ENCODE measurements at places on chromosomes 5 and 9.

- peak; percentile 59 for DNase-seq
These were observed 31.3 kb downstream of the USP20 start for GRCh38 chr9:129866394-129867135.

DNA sequence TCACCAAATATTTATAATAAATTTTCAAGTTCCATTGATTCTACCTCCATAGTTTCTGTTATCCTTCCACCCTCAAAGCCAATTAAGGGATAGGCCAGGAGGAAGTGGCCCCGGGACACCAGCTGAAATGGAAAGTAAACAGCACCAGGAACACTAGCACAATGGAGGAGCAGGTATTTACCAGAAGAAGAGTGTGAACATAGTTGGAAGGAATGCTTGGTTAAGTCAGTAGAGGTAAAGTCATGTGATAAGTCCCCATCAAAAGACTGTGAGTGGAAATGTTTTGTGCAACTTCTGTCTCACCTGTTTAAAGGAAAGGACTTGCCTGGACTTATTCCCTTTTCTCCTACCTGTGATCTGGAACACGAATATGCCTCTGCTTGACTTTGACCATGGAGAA is 146.7 kb upstream of the RAI14 start:
- DNase-seq: no peak

DNA sequence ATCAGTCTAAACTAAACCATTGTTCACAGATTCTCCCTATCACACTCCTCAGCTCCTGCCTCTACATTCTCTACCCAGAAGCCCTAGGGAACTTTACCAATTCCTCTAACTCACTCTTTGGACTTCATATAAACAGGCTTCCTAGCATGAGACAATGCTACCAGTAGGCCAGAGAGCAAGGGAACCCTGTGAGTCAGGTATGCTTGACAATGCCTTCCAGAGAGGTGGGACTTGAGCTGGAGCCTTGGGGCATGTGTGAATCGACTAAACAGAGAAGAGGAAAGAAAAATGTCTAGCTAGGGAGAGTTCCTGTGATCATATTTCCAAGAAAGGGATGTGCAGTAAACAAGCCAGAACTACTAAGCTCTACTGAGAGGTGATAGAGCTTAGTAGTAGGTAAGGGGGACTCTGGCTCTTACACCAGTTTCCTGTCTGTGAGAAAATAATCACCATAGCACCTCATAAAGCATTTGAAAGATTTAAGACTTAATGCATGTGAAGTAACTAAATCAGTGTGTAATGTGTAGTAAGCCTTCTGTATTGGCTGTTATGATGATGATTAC is 6.4 kb upstream of the RFK start:
- peak; percentile 20 for DNase-seq

DNA sequence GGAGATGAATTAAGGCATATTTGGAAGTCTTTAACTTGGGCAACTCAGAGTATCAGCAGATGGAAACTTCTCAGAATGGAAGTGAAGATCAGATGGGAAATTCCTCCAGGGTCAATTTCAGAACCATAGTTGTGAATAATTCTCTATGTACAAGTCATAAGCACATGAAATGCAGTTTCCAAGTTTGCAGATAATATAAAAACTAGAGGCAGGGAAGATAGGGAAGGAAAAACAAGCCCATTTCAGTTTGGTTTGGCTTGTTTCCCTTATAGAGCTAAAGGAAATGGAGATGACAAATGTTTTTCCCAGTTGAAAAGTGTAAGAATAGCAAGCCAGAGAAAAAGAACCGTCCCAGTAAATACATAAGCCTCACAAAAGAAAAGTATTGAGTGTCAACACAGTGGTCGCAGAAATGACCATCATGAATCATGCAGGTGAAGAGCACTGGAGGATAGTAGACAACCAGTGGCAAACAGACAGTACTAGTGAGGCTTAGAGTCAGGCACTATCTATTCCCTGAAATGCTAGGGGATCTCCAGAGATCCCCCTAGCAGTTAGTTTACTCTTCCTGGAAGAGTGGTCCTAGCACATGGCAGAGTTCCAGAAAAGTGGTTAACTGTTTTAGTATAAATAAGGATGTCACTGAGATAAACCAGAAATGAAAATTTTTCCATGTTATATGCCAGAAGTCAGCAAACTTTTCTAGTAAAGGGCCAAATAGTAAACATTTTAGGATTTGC is 245.9 kb downstream of the SAXO1 start:
- no peak for DNase-seq

DNA sequence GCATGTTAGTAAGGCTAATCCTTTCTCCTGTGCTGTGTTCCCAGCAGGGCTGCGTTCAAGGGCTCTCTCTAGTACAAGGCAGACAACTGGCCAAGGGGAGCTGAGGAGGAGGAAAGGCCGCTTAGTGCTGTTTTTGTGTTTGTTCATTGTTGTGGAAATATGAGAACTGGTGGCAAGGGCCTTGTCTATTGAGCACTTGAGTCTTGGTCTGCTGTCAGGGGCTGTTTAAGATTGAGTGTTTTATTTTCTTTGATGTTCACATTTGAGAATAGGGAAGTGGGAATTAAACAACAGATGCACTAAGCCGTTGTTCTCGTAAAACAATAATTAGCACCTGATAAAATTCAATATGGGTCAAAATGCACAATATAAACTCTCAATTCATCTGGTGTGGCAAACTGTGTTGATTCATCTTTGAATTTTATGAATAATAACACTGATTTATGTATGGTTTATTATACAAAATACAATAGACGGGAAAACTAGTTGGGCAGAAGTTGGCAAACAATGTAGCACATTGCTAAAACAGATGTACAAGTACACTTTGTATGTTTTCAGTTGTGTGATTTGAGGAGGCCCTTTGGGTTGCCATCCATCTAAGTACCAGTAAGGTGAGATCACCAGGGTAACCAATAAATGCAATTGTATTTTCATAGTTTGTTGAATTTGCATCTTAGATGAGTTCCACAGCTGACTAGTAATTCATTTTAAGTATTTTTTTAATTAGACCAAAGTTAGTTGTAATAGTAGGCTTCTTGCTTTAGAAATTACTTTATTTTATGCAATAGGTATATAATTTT is 97.6 kb upstream of the GRHPR start:
- DNase-seq: no peak

GRCh38 chr9:109560470-109561132 is 62.5 kb upstream of the PTPN3 start:
- DNase-seq: no peak

- DNase-seq: no peak
These were observed 34.0 kb upstream of the SYK start for GRCh38 chr9:90767523-90768100.

- DNase-seq: no peak
These were observed 166.6 kb upstream of the GAS1 start for GRCh38 chr9:87113874-87114273.

DNA sequence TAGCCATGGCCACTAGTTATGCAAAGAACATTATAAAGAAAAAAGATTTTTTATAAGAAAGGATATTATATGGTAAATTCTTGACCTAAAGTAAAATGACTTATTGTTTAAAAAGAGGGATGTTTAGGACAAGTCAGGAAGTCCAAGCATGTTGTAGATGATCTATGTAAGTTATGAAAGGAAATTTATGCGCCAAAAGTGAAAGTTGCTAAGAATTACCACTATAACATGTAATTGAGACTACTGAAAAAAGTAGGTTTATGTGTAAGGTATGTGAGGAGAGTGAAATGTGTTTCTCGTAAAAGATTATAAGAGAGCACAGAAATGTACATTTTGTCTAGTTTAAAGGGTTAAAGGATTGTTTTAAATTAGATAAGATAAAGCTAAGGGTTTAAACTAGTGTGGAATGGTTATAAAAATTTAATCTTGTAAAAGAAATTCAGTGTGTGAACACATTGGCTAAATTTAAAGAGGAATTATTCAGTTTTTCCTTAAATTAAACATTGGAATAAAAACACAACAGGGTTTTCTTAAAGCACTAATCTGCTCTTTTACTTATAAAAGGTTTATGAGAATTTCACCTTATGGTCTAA is 1100.4 kb upstream of the EDIL3 start:
- DNase-seq: no peak

DNA sequence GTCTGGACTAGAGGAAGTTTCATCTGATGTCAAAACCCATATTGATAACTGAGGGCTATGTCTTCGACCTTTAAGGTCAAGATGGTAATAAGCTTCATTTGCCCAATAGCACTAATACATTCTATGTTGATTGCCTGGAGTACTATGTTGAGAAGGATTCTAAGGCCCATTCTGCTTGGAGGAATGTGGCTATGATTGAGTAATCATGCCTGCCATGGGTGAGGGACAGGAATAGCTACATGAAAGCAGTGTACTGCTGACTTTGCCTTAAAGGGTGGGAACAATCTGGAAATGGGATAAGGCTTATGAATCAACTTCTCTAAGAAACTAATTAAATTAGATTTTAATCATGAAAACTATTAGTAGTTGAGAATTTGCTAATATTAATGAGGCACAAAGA is 13.6 kb downstream of the NNT start:
- DNase-seq: no peak

GRCh38 chr9:101247297-101247696 is 137.5 kb downstream of the BAAT start:
- DNase-seq: no peak

- peak; percentile 100 for DNase-seq
These were observed at the start of gene RAB14 for GRCh38 chr9:121201738-121202533. Gene RAB14, minus strand, starts transcription at chr9:121201869. Its CDS starts 8,457 bp downstream, at chr9:121193412.

- no peak for DNase-seq
These were observed 48.1 kb downstream of the KCNV2 start for GRCh38 chr9:2765250-2765880.

GRCh38 chr9:93116072-93116961 is 17.7 kb downstream of the NINJ1 start:
- no peak for DNase-seq

- no peak for DNase-seq
These were observed 23.1 kb downstream of the LNPEP start for GRCh38 chr5:96958977-96959376.

DNA sequence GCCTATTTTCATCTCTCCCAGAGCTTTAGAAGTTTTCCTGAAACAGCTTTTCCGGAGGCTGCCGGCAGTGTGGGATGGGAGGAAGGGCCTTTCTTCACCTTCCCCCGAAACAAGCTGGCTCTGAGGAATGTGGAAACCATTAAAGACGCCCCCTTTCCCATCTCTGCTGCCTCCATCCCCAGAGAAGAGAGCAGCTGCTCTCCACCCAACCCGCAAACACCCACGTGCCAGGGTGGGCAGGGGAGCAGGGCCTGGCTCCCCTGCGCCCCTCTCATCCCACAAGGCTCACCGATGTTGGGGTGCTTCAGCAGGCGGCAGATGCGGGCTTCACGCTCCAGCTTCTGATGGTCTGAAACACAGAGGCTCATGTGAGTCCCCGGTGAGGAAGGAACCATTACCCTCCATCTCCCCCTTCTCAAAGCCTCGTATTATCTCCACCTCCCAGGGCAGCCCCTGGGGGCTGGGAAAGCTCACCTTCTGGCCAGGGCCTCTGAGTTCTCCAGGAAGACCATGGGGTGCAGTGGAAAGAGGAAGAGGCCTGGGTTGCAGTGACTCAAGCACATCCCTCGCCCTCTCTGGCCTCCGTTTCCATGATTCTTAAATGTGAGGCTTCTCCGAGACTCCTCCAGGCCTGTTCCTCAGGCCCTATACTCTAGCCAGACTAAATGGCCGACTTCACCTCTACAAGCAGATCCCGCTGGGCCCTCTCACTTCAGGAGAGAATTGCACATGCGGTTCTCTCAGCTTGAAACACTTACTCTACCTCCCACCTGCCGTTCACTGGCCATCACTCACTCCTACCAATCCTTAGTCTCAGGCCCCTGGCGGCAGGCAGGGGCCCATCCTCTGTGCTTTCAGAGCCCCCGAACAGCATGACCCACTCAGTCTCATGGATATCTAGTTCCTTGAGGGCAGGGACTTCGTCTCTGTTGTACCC is 24.6 kb downstream of the CAMK2A start:
- DNase-seq: no peak

DNA sequence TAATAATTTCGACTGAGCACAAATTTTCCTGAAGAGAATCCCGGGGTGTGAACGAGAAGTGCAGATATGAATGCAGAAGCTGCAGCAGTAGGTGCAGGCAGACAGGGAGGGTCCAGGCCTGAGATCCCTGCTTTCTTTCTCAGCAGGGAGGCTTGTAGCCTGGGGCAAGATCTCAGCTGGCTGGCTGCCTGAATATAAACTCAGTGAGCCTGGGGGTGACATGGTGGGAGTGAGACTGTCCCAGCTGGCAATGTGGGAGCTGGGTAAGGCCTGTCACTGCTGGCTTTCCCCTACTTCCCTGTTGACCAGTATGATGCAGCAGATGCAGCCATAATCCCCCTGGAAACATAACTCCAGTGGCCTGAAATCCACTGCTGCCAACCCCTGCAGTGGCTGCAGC is 325.2 kb downstream of the CETN3 start:
- DNase-seq: no peak

- no peak for DNase-seq
These were observed 33.6 kb upstream of the IER5L start for GRCh38 chr9:129211686-129212085.

GRCh38 chr5:169404223-169404622 is 103.3 kb upstream of the SLIT3 start:
- DNase-seq: no peak

GRCh38 chr9:134327671-134328231 is 1.5 kb downstream of the RXRA start:
- no peak for DNase-seq

GRCh38 chr5:148801682-148802276 is 24.6 kb upstream of the ADRB2 start:
- DNase-seq: no peak

DNA sequence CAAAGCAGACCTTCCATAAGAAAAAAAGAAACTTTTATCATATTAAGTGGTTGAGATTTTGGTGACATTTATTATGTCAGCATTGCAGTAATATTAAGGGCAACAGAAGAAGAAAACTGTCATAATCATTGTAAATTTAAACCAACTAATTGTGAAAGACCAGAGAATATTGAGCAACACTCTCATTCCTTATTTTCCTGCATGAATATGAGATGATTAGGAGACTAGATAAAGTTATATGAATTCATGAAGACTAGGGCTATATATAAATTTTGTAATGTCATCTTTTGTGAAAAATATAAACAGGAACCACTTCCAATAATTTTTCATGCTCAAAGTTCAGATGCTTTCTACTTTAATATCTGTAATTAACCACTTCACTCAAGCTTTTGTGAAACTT is 974.5 kb upstream of the CDH10 start:
- no peak for DNase-seq

GRCh38 chr5:167949435-167949834 is 342.0 kb upstream of the WWC1 start:
- DNase-seq: no peak

GRCh38 chr9:136437839-136438547 is 1.7 kb downstream of the INPP5E start:
- peak; percentile 11 for DNase-seq

DNA sequence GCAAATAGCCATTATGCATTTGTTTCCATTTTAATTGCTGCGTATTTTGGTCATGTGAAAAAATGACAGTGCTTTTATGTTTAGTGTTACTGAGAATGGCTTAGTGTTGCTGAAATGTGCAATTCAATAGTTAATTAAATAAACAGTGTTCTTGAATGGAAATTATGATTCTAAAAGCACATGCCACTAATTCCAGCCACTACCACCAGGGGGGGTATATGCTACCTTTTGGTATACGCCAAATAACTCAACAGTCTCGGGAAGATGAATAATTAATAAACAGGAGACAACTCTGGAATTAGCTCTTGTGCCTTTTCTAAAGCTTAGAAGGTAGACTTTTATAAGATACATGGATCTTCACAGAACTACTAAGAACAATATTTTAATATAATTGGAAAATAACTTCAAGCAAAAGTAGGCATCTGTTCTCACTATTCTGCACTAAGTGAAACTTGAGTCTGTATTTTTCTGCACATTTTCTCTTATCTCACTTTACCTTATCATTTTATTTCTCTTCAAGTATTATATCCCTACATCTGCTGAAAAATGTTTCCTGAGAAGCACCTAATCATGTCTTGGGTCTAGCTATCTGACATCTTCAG is 83.5 kb upstream of the MINAR2 start:
- DNase-seq: peak; percentile 36

Measured in CD4-positive, alpha-beta T cell treated with Interleukin-2 at 100 ng/mL for 4 hours (primary cell).